Activated CD8-positive, alpha-beta memory T cell treated with anti-CD3 and anti-CD28 coated beads for 1 hour (primary cell): ENCODE measurements at places on chromosomes 16 and 17.
A peak's percentile ranks its signal among the peaks of the same experiment; 100 is the strongest.

DNA sequence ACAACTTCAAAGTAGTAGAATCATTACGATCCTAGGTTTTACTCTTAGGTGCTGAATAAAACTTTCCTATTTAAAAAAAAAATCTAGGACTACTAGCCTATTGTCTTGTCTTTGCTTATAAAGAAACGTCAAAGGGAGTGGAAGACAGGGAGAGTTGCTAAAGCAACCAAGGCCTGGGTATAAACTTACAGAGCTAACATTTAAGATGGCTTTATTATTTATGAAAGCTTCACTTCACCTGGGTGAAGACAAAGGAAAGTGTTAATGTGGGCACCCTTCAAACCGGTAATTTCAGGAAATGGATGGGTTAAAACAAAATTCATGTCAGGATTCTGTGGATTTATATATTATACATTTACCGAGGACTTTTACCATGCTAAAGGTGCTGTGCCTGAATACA, 2.5 kb downstream of the DUSP14 start:
- DNase-seq, result no peak

- no peak for DNase-seq
Measured at GRCh38 chr16:51849715-51850114, 697.2 kb downstream of the TOX3 start.

- no peak for DNase-seq
Measured at GRCh38 chr17:78707016-78707415, 75.1 kb downstream of the CYTH1 start.

DNA sequence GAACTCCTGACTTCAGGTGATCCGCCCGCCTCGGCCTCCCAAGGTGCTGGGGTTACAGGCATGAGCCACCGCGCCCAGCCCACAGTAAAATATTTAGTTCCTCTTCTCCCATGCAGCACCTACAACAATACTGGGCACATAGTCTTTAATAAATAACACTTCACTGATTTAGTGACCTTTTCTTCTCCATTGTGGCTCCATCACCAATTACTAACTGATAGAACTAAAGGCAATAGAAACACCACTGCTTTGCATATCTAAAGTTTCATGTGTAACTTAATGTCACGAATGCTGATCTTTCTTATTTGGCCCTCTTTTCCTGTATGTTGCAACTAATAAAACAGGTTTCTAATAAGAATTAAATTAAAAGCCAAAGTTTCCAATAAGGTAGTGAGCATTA, 38.9 kb downstream of the TRIM37 start:
- DNase-seq, result no peak

DNA sequence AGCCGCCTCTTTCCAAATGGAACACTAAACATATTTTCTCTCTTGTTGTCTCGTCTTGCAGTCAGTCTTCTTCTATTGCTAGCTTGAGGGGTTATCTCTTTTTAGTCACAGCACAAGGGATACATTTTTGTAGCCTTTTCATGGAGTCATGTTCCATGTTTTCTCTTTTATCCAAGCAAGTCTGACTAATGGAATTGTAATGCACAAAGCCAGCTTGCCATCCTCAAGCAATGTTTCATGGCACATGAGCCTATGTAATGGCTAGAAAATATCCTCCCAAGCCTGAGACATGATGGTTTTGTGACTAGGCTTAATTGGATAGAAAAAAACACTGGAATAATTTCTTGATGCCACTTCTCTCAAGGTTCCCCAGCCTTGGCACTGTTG, 414.6 kb upstream of the GOT2 start:
- DNase-seq, result no peak

DNA sequence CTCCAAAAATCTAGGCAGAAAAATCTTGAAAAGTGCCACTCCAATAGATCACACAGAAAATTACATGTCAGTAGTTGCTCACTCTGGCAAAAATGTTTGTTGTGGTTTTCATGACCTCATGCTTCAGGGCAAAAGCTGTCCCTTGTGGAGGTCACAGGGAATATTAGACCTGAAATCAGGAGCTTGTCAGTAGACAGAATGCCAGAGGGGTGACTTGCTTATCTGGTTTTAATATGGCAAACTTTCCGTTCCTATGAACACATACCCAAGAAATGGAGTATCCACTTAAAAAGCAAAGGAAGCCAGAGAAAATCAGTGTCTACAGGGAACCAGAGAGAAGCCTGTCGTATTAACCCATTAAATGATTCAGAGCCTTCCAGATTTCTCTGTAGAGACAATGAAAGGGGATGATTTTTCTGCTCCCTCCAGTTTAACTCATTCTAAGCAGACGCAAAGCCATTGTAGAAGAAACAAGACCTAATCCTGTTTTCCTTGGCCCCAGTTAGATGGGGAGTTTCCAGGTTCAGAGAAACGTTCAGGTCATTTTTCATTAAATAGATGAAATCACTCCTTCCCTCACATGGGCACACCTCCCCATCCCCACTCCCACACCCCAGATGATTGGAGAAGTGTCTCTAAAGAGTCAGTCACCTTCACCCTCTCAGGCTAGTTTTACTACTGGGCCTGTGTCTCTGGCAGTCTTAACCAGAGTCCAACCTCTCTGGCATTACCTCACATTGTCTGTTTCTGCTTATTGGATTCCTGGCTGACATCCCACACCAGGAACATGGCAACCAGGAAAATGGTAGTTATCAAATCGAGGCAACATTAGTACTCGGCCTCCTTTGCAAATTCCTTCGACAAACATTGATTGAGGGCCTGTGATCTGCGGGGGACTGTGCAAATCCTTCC, 6.0 kb downstream of the SOX9 start:
- DNase-seq, result no peak

DNA sequence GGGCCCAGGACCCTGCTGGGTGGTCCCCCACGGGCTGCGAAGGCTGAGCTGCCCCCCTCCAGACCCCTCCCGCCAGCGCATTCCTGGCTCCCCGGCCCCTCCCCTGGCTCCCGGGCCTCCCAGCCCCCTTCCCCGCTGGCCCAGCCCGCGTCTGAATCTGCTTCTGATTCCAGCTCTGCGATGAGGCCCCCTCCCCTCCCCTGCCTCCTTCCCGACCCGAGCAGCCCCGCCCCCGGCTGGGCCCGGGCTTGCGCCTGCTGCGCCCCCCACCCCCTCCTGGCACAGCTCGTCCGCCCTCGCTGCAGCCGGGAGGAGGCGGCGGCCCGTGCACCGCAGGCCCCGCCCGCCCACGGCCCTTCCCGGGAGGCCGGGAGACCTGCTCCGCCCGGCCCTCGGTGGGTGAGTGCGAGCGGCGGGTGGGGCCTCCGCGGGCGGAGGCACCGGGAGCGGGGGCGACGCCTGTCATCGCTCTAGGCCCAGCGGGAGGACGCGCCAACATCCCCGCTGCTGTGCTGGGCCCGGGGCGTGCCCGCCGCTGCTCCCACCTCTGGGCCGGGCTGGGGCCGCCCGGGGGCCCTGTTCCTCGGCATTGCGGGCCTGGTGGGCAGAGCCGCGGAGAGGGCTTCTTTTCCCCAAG, at the start of gene NTN3:
Gene NTN3 (plus strand): TSS at position 282 of the 637 bp plus-strand sequence. CDS start 405 bp downstream, outside the sequence.
- DNase-seq, result no peak

DNA sequence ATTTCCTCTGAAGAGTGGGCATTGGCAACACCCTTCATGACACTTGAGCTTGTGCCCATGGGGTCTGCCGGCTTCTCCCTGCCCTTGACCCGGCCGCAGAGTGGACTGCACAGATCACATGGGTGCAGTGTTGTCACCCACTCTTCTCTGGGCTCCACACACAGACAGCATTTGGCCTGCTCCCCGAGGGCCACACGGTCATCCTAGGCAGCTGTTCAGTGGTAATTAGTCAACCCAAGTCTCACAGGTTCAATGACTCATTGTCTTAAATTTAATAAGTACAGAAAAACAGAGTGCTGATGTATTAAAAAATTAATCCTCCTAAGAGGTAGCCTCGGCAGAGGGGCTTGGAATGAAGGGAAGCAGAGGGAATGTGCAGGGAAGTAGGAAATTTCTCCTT, 204.8 kb downstream of the MSI2 start:
- DNase-seq, result no peak

DNA sequence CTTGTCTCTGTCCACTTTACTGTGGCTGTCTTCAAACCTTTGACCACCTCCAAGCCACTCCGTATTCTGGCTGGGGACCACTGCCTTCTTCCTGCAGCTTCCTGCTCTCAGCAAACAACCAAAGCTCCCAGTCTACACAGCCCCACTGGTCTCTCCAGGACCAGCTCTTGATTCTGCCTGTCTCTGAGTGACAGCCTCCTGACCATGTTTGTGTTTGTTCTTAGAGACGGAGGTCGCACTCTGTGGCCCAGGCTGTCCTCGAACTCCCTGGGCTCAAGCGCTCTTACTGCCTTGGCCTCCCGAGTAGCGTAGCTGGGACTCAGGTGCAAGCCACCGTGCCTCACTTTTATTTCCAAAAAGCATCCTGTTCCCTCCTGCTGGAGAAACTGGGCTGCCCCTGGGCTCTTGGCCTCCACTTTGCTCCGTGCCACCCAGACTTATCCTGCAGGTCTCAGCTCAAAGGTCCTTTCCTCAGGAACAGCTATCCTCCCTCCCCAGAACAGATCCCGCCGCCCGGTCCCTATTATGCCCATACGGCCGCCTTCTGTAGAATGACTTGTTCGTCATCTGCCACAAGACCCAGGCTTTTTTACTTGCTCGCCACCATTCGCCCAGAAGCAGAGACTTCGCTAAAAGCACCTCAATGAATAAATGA, 9.1 kb downstream of the MNT start:
- DNase-seq, result no peak

- DNase-seq, result no peak
Measured at GRCh38 chr16:87469169-87469568, 23.7 kb downstream of the ZCCHC14 start.

DNA sequence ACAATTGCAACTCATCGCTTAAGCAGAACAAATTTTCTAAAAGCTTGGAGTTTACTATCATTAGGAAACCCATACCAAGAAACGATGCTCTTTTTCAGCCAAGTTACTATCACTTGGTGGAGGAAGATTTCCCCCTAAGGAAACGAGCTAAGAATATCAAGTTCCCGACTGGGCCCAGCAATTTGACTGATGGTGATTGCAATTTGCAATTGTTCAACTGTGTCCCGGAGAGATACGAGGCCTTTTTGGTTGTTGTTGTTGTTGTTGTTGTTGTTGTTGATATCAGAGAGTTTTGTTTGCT, 6.2 kb downstream of the HS3ST3A1 start:
- DNase-seq, result no peak

DNA sequence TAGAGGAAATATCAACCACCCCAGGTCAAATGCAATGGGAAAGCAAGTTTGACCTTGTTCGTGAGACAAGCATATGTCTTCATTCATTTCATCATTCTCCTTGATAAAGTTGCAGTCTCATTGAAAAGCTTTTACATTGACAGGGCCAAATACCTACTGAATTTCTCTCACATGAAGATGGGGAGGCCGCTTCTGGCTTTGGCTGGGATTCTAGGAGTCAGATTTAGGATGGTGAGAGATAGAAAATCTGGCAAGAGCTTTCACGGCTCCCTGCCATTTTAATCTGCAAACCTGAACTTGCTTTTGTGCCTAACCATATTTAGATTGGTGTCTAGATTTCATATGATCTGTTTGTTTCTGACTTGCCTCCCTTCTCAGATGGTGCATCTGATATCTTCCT, 88.0 kb downstream of the TMEM100 start:
- no peak for DNase-seq

DNA sequence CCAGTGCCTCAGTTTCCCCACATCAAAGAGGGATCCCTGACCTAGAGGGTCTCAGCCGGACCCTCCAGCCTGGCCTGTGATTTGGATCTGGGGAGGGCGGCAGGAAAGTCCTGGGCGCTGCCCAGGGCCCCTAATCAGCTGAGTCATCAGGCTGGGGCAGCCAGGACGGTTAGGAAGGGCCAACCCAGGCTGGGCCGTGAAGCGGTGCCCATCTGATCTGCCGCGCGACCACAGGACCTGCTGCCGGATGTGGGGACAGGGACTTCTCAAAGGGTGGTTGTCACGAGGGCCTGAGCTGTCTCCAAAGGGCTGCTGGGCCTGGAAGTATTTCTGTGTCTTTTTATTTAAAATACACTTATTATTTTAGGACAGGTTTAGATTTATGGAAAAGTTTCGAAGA, 4.4 kb downstream of the TPSAB1 start:
- DNase-seq, result peak; percentile 9

GRCh38 chr17:66420961-66421371, 118.6 kb downstream of the PRKCA start:
- DNase-seq, result no peak
